ENCODE measurements at places on chromosomes 6 and 20.

GRCh38 chr6:139732451-139732850, 358.0 kb upstream of the CITED2 start:
- DNase-seq: no peak

GRCh38 chr20:37968841-37969401, 64.3 kb downstream of the TTI1 start:
- DNase-seq: no peak

- no peak for DNase-seq
These were observed 203.1 kb downstream of the ASCC3 start for GRCh38 chr6:100678027-100678426.

DNA sequence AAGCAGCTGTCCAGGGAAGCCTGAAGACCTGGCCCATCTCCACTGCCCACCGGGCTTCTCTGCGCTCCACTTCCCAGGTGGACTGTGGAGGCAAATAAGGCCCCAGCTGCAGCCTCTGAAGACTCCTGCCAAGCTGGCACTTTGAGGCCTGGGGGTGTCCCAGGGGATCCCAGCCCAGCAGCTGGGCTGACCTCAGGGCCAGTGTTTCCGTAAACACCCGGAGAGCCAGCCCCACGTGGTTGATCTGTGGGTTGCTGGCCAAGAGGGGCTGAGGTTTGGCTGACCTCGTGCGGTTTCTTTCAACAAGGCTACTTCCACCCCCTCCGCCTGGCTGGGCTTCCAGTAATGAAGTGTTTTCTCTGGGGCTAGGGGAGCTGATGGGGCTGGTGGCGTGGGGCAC, 12.4 kb upstream of the CCN5 start:
- no peak for DNase-seq

DNA sequence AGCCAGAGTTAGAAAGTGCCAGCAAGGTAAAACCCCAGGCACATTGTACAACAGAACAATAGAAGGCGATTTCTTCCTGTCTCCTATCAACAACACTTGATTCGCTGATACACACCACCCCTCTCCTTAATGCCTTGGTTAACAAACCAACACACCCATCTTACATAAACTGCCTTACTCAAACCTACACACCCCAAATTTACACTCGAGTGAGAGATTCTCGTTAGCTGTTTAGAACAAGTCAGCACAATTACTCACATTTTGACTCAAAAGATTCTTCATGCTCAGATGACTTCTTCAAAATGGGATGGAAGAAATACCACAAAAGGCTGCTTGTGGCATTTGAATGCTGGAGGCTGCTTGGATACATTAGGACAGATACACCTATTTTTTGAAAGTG, 80.0 kb upstream of the FOXQ1 start:
- no peak for DNase-seq

GRCh38 chr6:46419576-46420002, 71.7 kb downstream of the RCAN2 start:
- no peak for DNase-seq

GRCh38 chr6:111848262-111848812, 24.9 kb downstream of the FYN start:
- DNase-seq: no peak
